ENCODE measurements at places on chromosomes 7 and 10.

GRCh38 chr10:22722626-22723169 lies 8.3 kb upstream of the PIP4K2A start:
- no peak for DNase-seq

DNA sequence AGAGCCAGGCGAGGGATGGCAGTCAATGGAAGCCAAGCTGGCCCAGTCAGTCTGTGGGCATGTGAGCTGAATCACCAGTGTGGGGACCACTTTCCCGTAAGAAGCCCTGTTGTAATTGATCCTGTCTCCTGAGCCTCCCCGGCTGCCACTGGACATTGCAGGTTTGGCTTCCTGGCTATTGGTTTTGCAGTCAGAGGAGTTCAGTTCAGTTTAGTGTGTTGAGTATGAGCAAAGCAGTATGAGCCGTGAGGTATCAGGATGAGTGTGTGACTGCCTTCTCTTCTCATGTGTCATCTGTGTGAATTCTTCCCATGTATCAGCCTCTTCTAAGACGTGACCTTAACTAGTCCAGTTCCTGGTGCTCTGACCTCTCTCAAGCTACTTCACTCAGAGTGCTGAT lies 227.4 kb downstream of the PRKG1 start:
- peak; percentile 38 for DNase-seq

DNA sequence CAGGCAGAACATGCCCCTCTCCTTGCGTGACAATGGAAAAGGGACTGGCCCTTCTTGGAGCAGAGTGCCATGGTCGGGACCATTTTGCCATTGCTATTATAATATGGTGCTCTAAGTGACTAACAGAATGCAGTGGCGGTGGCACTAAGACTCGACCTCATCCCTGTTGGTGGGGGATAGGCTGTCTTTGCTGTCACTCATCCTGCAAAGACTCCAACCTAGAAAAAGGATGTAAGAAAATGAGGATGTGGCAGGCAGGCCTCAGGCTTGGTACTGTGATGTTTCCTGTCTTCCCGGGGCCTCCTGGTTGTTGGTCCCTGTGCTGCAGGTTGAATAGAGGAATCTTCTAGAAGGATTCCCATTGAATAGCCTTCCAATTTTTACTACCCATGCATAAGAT lies 18.6 kb downstream of the BLNK start:
- DNase-seq = no peak

GRCh38 chr10:118626953-118627352 lies 31.5 kb upstream of the PRLHR start:
- DNase-seq = no peak

- DNase-seq = no peak
These were observed 180.0 kb upstream of the INHBA start for GRCh38 chr7:41882745-41883420.

DNA sequence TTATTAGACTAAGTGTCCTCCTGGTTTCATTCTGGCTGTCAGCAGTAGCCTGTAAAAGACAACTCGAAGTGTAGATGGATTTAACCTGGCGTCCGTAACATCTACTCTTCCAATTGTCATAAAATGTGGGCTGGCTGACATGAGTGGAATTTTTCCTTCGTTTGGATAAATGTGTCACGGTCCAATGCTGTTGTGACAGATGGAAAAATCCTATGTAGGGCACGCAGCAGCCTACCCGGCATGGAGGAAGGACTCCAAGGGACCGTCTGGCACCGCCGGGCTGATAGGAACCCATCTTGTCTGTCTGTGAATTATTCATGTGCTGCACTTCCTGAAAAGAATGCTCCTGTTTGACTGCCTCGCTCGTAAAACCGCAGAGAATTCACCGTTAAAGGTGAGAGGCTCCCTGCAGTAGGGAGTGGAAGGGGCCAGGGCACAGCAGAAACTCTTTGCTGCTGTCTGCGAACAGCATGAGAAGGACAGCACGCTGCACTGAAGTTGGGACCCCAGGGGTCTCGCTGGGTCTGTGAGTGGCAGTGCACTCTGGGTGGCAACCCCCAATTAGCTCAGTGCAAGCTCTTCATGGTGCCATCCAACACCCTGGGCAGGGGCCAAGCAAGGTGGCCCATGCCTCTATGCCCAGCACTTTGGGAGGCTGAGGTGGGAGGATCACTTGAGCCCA lies 1.6 kb upstream of the ORAI2 start:
- DNase-seq = peak; percentile 80

- no peak for DNase-seq
These were observed 122.3 kb downstream of the SH3PXD2A start for GRCh38 chr10:103733045-103733419.

GRCh38 chr10:106500041-106500924 lies 664.2 kb downstream of the SORCS1 start:
- peak; percentile 7 for DNase-seq

GRCh38 chr7:46320956-46321355 lies 399.9 kb upstream of the IGFBP3 start:
- DNase-seq = no peak
